Smooth muscle cell of bladder (primary cell): ENCODE measurements at places on chromosomes 7 and 10. TPM values are rescaled to one million over a fixed set of nuclear protein-coding genes. Genes with fewer than 3 reads are reported as not detected.

The PNLIP gene
- not detected in 2 replicates for total RNA-seq

The COL28A1 gene
- total RNA-seq: 0.14 TPM in 1 of 2 replicates, not detected in the other

The C10orf53 gene
- total RNA-seq: not detected in 2 replicates

The WNT8B gene
- not detected in 2 replicates for total RNA-seq

The NUTM2E gene
- under 0.01 TPM in 1 of 2 replicates, not detected in the other for total RNA-seq

The METTL27 gene
- total RNA-seq: 2.3 and 7.4 TPM in 2 replicates

The CYP3A7 gene
- 0.14 and 0.46 TPM in 2 replicates for total RNA-seq

The CEP41 gene
- total RNA-seq: 6.5 and 7.4 TPM in 2 replicates

The CRHR2 gene
- total RNA-seq: not detected in 2 replicates

The DDX56 gene
- 38.8 and 45.3 TPM in 2 replicates for total RNA-seq

The CALML5 gene
- total RNA-seq: not detected in 2 replicates

The NRP1 gene
- 125 and 177 TPM in 2 replicates for total RNA-seq

The ARHGEF5 gene
- 0.71 and 0.92 TPM in 2 replicates for total RNA-seq

The NMT2 gene
- total RNA-seq: 32.3 and 44.6 TPM in 2 replicates

The PRTFDC1 gene
- 19.4 and 23.3 TPM in 2 replicates for total RNA-seq

The CLEC5A gene
- not detected in 2 replicates for total RNA-seq

The CCNJ gene
- 4.0 and 4.8 TPM in 2 replicates for total RNA-seq

The HKDC1 gene
- total RNA-seq: 0.28 and 0.74 TPM in 2 replicates

The ERVW-1 gene
- 0.09 TPM in 1 of 2 replicates, not detected in the other for total RNA-seq

The MSS51 gene
- total RNA-seq: 0.85 and 1.2 TPM in 2 replicates

The CFAP43 gene
- total RNA-seq: 0.09 and 0.14 TPM in 2 replicates

The MICALL2 gene
- 12.5 and 20.3 TPM in 2 replicates for total RNA-seq

The CCDC136 gene
- total RNA-seq: 8.5 and 8.7 TPM in 2 replicates

The PTF1A gene
- total RNA-seq: not detected in 2 replicates

The TCTN3 gene
- 31.6 and 41.9 TPM in 2 replicates for total RNA-seq

The GBX1 gene
- not detected in 2 replicates for total RNA-seq

The ASAH2 gene
- total RNA-seq: 0.74 and 1.00 TPM in 2 replicates

The IFIT2 gene
- 3.0 and 3.1 TPM in 2 replicates for total RNA-seq

The SEMA3C gene
- 99.7 and 127 TPM in 2 replicates for total RNA-seq

The COBL gene
- total RNA-seq: 0.09 and 0.28 TPM in 2 replicates

The INSYN2A gene
- total RNA-seq: 0.14 and 0.55 TPM in 2 replicates

The PILRA gene
- 0.18 and 0.28 TPM in 2 replicates for total RNA-seq

The ABCA13 gene
- 0.55 and 1.4 TPM in 2 replicates for total RNA-seq
